Amniotic stem cell (primary cell): ENCODE measurements at places on chromosomes 7 and 10.

DNA sequence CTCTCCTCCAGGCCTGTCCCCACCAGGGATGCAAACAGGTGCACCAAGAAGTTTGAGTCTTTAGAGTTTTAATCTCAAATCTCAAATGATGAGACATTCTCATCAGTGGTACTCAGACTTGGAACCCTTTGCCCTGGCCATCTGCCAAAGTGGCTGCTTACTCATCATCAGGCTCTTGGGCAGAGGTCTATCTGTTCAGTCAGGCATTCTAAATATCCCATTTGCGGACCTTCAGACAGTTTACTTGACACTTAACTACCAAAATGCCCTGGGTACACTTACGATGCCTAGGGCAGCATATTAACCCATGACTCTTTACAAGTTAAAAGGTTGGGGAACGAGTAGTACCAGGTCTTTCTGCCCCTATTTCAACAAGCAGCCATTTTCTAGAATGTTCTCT lies 61.2 kb upstream of the YAE1 start:
- DNase-seq = no peak

DNA sequence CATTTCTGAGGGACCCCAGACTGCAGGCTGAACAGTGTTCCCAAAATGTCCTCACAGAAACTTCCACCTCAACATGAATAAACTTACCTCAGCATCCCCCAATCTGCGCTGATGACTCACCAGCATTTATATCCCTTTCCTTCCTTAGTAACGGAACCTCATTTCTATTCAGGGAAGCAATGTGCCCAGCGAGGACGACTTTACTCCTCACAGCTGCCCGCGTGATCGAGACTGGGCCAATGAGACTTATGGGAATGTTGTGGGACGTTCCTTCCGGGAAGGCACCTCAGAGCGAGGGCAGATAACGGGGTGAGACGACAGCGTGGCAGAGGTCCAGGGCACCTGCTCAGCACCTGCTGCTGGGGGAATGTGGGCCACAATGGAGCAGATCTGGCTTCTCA lies 73.1 kb upstream of the CAMK2B start:
- no peak for DNase-seq

DNA sequence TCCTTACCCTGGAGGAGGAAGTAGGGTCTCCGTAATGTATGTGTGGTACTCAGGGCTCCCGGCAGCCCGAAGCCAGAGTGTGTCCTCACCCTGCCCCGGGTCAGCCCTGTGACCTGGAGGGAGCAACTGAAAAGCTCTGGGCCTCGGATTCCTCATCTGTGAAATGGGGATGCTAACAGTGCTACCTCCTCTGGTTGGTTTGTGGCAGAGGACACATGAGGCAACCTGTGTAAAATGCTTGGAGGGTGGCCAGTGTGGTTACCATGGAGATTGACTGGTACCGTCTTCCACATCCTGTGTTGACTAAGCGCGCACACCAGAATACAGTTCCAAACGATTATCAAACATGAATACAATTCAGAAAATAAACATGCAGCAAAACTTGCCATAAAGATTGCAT lies 163.8 kb upstream of the KLF6 start:
- no peak for DNase-seq

DNA sequence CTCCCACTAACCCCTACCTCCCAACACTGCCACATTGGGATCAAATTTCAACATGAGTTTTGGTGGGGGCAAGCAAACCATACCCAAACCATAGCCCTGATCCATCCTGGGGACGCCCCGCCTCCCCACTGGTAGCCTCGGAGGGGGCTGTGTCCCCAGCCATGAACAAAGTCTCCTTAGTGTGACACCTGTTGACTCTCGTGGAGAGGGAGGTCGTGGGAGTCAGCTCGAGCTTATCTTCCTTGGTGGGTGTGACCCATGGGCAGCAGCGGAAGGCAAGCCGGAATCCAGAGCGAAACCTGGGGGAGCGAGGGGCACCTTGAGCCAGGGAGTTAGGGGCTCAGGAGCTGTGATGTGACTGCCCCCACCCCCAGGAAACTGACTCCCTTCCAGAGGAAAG lies 11.9 kb downstream of the TACR2 start:
- DNase-seq = no peak

GRCh38 chr10:78923647-78924318 lies 145.0 kb upstream of the ZMIZ1 start:
- no peak for DNase-seq

GRCh38 chr10:6689036-6689435 lies 109.0 kb upstream of the PRKCQ start:
- no peak for DNase-seq

DNA sequence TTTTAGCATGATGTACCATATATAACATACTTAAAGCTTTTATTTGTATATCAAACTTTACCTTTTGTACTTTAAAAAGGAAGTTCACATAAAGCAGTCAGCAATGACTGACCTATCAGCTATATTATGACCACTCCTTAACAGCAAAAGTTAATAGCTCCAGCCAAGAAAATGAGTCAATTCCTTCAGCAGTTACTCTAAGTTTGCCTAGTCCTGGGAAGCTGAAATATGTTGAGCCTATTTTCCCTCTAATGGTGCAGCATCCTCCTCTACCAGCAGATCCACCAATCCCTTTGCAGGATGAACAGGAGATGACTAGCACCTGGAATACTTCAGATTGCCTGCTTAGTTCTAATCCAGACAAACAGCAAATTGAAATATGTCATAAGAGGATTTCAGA lies 64.2 kb downstream of the CUL2 start:
- DNase-seq = peak; percentile 2

DNA sequence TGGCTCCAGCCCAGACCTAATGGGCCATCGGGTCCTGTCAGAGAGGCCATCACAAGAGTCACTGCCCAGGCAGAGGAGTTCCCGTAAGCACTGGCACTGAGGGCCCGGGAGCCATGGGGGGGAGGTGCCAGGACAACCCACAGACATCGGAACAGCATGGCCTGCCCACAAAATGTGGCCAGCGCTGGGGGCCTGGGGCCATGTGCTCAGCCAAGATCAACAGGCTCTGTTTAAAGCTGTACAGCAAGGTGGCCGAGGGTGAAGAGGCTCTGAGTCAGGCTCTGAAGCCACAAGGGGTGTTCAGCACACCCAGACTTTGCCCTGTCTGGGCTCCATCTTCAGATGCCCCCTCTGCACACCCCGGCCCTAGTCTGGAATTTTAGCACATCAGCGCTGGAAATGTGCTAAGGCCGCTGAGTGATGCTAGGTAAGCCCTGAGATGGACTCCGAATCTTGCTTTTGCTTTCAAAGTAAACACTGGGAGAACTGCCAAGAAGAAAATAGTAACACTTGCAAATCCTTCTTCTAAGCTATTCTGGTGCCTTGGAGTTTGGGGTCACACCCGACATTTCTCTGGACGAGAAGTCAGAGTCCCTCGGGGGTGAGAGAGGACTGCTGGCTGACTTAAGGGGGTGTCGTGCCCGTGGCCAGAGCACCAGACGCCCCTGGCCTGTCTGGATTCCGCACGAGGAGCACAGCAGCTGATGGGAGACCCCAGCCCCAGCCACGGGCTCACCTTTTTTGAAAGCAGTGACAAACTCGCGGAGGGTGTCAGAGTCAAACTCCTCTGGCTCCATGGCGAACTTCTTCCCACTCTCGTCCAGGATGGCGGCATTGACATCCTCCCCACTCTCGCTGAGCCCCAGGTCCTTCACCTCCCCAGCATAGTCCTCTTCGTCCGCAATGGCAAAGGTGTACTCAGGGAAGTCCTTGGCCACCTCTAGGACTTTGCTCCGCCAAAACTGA lies 23.6 kb downstream of the PDIA4 start:
- no peak for DNase-seq

DNA sequence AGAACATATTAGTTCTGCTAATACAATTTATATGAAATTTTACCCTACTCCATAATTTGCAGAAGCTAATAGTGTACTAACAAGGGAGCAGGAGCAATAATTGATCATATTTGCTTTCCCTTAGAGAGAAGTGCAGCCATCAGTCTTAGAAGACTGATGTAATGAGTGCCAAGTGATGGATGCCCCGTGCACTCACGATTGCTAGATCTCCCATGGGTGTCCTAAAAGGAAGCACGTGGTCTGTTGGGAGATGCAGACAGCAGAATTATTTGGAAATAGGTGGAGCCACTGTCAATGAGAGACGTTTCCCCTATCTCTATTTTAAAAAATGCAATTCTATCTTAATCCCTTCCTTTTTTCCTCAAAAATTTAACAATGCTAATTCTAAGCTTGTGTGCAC lies 772.2 kb upstream of the C7orf33 start:
- no peak for DNase-seq

GRCh38 chr10:54064215-54064614 lies 736.8 kb downstream of the PCDH15 start:
- no peak for DNase-seq

- no peak for DNase-seq
Observed at GRCh38 chr7:80916770-80917741, 1.8 kb downstream of the SEMA3C start.

DNA sequence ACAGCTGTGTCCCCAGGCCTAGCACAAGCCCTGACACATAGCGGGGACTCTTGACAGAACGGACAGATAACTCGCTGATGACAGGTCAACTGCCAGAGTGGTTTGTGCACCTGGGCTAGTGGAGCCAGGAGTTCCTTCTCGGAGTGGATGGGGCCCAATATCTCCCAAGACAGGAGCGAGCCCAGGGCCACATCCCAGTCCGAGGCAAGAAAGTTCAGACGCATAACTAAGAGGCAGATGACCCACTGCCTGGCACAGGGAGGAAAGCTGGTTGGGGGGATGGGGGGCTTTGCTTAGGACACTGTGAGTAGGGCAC lies 69.6 kb upstream of the ZNF479 start:
- no peak for DNase-seq

DNA sequence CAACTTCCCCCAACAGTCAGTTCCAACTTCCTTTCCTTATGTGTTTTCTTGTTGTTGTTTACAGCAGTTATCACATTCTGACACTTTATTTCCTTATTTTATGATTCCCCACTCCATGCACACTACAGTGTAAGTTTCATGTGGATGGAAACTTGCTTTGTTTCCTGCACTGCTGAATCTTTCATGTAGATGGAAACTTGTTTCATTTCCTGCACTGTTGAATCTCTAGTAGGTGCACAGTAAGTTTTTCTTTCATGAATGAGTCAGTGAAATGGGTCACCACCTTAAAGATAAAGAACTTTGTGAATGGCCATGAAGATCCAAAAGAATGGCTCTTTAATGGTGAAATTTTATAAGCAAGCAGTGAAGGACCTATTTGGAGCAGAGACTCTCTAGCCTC lies 61.4 kb downstream of the SHOC2 start:
- no peak for DNase-seq

DNA sequence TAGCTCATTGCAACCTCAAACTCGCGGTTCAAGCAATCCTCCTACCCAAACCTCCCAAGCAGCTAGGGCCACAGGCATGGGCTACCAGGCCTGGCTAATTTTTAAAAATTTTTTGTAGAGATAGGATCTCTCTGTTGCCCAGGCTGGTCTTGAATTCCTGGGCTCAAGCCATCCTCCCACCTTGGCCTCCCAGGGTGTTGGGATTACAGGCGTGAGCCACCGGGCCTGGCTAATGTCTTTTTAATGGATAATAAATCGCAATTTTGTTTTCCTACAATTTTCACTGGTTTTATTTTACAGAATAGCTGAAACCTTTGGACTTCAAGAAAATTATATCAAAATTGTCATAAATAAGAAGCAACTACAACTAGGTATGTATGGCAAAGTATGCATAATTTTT lies 10.9 kb downstream of the NUB1 start:
- no peak for DNase-seq

GRCh38 chr10:91672021-91672608 lies 39.2 kb upstream of the PPP1R3C start:
- DNase-seq = peak; percentile 72

DNA sequence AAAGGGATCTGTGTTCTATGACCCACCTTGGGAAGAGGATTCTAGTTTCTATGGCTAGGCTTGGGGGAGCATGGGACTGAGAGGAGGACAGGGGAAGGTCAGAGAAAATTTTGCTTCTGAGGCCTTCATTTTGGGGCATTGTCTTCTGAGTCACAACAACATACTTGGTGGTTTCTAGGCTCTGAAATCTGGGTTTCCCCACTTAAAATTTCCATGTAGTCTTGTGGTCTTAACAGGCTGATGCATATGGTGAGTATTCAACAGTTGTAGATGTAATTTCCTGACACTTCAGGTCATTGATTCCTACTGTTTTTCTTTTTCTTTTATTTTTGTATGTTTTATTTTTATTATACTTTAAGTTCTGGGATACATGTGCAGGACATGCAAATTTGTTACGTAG lies 88.5 kb downstream of the ANKRD7 start:
- no peak for DNase-seq

GRCh38 chr7:153385502-153385901 lies 626.0 kb downstream of the ACTR3B start:
- DNase-seq = no peak

DNA sequence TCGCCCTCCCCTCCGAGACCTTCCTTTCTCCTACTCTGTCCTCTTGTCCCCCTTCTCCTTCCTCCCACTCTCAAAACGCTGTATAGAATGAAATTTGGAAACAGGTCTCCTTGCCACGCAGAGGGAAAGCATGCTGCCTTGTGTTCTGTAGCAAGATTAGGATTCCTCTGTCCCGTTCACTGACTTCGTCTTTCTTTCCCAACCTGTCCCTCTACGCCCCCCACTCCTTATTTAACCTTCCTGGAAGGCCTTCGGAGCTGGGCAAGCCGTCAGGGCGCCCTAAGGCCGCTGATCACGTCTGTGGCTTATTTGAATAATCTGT lies 1.3 kb downstream of the HOXA9 start:
- no peak for DNase-seq

- DNase-seq = no peak
Observed at GRCh38 chr10:99435986-99436638, 5.7 kb upstream of the GOT1 start.

DNA sequence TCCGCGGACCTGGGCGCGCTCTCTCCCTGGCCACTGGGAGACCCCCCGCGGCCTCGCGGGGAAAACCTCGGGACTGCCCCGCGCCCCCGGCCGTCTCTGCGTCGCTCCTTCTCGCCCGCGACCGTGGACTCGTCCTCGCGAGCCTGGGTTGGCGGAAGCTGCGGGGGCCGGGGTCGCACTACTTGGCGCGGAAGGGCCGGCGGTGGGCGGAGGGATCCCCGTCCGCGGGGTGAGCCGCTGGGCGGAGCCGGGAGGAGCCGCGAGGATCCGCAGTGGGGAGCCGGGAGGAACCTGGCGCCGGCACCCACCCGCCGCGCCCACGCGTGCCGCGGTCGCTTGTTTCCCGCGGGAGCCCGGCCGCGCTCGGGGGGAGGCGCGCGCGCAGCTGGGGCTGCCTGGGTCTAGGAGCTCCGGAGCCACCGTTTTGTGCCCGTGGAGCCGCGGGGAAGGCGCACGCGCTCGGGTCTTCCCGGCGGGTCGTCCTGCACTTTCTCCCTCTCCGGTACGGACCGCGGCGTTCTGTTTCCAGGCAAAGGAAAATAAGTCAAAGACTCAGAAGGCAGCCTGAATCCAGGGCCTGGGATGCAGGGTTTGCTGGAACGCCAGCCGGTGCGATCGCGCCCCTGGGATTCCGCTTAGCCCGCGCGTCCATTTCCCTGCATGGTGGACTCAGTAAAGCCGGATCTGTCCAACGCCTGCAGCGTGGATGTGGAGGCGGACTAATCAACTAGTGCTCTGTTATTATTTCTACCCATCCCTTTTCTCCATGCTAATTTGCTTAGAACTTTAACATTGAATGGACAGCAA lies 28.7 kb upstream of the KMT2C start:
- DNase-seq = peak; percentile 33
